ENCODE measurements at places on chromosomes 11 and 22. TPM values are rescaled to one million over a fixed set of nuclear protein-coding genes. Genes with fewer than 3 reads are reported as not detected.

The SPON1 gene
- total RNA-seq, result 6.2 TPM

The DLG2 gene
- 9.9 TPM for total RNA-seq

- DNase-seq, result no peak
Measured at GRCh38 chr11:118343981-118344515, at the start of gene CD3G. CD3G (plus strand) TSS chr11:118344344; CDS start chr11:118344424, 80 bp downstream.

DNA sequence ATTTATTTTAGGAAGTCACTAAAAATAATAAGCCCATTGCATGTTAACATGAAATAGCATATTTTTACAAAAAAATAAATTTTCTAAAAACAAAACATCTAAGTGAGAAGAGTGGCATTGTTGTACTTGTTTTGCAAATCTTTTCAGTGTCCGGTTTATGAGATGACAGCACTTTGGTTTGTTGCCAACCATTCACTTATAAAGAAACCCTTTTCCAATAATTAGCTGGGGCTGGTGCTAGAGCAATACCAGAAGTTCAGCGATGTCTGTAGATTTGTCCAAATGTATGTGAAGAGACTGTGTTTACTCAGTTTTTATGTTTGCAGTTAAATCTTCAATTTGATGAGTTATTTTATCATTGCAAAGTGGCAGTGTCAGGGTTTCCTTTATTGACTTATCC, 22.1 kb upstream of the KRTAP5-7 start:
- DNase-seq, result no peak

- DNase-seq, result no peak
Measured at GRCh38 chr11:16169541-16169940, 186.8 kb downstream of the SOX6 start.

DNA sequence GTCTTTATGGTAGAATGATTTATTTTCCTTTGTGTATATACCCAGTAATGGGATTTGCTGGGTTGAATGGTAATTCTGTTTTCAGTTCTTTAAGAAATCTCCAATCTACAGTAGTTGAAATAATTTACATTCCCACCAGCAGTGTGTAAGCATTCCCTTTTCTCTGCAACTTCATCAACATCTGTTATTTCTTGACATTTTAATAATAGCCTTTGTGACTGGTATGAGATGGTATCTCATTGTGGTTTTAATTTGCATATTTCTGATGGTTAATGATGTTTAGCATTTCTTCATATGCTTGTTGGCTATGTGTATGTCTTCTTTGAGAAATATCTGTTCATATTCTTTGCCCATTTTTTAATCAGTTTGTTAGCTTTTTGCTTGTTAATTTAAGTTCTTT, 901.2 kb downstream of the METTL15 start:
- no peak for DNase-seq

GRCh38 chr22:23070418-23071229, at the start of gene GNAZ:
GNAZ (plus strand) TSS chr22:23070519; CDS start chr22:23095696, 25,177 bp downstream.
- DNase-seq, result peak; percentile 66

GRCh38 chr11:74680703-74681531, 50.3 kb downstream of the CHRDL2 start:
- peak; percentile 67 for DNase-seq

All from cardiac septum (tissue), 1 donor.